ENCODE measurements at places on chromosomes 12 and 14.
A peak's percentile ranks its signal among the peaks of the same experiment; 100 is the strongest.

- no peak for DNase-seq
These were observed 44.4 kb downstream of the DDX51 start for GRCh38 chr12:132099739-132100138.

- DNase-seq, result no peak
These were observed 39.9 kb upstream of the BICDL1 start for GRCh38 chr12:119949145-119949544.

- DNase-seq, result no peak
These were observed 183.8 kb upstream of the ARHGAP5 start for GRCh38 chr14:31893221-31893757.

DNA sequence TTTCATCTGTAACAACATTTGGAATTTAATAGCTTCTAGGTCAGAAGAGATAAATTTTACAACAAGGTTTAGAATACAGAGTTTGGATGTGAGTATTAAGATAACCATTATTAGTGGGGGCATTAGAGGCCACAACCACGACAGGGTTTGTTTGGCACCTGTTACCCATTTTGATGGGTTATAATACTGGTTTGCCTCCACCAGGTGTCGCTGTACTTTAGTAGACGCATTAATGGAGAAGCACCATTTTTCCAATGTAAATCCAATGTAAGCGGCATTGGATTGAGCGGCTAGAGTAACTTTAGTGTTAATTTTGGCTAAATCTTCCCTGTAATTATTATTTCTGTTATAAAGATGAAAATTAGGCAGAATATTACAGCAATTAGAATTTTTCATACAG is 136.2 kb downstream of the SLCO1B3 start:
- DNase-seq, result no peak

DNA sequence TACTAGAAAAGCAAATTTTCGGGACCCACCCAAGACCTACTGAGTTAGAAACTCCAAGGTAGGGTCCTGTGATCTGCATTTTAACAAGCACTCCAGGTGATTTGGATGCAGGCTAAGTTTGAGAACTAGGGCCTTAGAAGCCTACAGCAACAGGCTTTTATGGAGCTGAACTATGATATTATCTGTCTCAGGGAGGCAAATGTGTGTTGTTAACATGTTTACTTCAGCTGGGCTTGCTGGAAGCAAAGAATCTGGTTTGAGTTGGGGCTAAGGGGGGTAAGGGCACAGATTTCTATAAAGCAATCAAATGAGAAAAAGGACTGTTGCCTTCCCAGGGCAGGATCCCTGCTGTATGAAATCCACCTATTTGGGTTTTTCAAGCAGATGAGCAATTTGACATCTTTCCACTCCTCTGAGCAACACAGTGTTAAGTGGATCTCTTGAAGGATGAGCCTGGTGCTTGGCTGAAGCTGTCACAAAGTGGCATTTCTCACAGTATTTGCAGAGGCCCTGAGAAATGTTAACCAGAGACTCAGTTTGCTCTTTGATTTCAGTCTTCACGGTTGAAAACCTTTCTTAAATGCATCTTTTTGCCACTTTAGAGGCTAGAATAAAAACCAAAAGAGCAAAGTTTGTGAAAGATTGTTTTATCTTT is 36.2 kb upstream of the SOCS2 start:
- no peak for DNase-seq

GRCh38 chr12:104163631-104164030 is 25.6 kb upstream of the NFYB start:
- no peak for DNase-seq

GRCh38 chr12:32255588-32255987 is 143.8 kb upstream of the FGD4 start:
- no peak for DNase-seq

DNA sequence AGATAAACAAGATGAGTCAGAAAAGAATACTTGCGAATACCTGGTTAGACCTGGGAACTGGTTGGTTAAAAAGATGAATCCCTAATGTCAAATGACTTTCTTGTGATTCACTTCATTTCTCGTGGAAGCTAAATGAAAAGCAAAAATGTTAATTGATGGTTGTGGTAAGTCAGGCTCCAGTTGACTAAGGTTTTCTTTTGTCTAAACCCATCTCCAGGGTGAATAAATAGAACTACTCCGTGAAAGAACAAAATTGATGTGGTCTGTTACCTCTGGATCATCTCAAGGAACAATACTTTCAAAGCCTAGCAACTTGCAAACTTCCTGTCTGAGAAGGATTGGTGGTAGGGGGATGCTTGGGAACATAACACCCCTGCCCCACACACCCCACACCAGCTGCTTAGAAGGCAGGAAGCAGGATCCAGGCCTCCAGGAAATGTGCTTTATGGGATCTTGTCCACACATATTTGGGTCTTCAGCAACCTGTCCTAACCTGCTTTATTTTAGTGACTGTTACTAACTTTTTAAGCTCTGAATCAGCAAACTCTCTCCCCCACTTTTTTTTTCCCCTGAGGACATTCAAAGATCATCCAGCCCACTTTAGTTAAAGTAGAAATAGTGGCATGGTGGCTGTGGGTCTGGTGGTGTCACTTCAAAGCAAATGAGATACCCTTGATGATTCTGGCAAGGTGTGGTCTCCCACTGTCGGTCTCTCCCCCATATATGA is 60.4 kb upstream of the PTHLH start:
- no peak for DNase-seq

- no peak for DNase-seq
These were observed 929.8 kb downstream of the DIO2 start for GRCh38 chr14:79281244-79282152.

DNA sequence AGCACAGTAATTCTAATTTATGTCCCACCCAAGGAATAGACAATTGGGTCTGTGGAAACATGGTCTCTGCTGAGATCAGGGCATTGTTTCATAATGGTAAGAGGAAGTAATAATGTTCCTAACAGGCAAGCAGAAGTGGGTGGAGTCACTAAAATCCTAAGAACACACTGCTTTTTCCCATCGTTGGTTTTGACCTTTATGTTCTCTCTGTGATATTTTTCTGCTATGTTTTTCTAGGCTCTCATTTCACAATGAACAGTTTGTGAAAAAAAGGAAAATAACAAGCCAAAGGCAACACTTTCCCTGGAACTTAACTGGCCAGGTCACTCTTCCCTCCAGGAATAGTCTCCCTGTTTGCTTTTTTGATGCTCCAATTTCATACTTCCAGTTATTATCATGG is 80.6 kb upstream of the OVCH1 start:
- peak; percentile 59 for DNase-seq

GRCh38 chr14:64701660-64702059 is 2.6 kb upstream of the PLEKHG3 start:
- no peak for DNase-seq

DNA sequence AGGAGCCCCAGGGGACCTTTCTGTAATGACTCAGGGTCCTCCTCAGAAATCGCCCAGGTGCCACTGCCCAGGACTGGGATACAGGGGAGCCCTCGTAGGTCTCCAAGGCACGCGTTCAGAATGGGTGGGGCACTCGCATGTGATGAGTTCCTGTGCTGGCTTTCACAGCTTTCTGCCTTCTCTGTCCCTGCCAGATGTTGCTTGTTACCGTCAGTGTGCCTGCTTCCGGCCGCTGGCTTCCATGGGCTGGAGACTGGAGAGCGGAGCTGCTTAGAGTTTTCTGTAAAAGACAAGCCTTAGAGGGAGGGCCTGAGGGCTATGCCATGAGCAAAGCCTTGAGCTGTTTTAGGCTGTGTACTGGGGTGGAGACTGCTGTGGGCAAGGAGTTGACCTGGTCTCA is 75.0 kb upstream of the SLC24A4 start:
- DNase-seq, result no peak

- no peak for DNase-seq
These were observed 21.5 kb upstream of the FAM181A start for GRCh38 chr14:93905623-93906022.

DNA sequence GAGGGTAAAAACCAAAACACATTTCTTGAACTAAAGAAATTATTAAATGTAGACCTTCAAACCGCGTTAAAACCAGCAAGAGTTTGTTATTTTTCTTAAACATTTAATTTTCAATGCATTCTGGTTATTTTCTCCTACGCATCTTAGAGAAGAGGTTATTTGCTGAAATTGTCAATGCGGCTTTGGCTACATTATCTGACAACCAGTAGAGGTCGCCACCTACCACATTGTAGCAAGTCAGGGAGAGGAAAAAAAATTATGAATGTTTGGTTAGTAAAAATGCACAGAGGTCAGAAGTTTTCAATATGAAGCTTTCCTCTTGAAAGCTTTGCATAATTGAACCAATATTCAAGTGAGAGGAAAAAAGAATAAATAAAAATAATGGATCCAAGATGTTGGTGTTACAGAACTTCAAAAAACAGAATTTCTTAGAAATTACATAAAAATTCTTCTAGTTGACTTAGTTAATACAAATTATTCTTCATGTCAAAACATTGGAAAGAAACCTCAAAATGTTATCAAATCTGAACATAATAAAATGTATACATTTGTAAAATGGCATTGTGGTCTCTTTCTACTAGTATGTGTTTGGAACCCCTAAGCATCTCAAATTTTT is 159.4 kb upstream of the TMTC2 start:
- peak; percentile 37 for DNase-seq

GRCh38 chr14:55005071-55005470 is 21.8 kb downstream of the WDHD1 start:
- no peak for DNase-seq

GRCh38 chr12:107042801-107043200 is 50.5 kb downstream of the CRY1 start:
- DNase-seq, result no peak

- DNase-seq, result peak; percentile 26
These were observed 262.0 kb downstream of the MED13L start for GRCh38 chr12:116015525-116015924.

- DNase-seq, result no peak
These were observed 6.8 kb downstream of the PFKM start for GRCh38 chr12:48125985-48126384.

DNA sequence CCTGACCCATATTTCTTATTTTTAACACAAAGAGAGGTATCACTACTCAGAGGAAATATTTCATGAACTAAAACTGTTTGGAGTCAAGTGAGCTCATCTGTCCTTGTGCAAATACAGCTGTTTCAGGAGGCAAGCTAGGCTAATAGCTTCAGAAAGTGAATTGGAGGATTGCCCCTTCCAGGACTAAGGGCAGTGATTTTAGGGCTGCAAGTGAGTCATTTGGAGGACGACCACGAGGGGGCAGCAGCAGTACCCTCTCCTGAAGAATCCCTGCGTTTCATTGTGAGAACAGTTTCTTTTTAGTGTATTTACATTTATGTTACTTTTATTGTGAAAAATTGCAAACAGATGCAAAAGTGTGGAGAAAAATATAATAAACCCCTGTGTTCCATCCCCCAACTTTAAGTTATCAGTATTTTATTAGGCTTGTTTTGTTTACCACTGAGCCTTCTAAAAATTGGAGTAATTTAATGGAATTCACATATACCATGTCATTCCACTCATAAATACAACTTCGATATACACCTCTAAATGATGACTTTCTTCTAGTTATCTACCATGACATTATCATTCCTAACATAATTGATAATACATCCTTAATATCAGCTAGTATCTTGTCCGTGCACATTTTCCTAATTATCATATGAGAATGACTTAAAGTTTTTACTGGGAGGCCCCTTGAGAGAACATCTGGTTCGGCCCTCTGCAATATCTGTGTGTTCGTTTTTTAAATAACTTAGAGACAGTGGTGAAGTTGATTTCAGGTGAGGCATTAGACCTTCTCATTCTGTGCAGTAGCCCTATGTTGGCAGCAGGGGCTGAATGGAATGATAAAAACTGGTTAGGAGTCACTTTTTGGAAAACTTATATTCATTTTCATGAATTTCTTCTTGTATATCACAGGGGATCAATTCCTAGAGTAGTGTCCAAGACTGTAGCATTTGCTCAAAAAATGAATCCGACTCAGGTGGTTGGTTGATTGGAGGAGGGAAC is 13.7 kb downstream of the FOXJ2 start:
- DNase-seq, result peak; percentile 81

GRCh38 chr14:90301668-90302090 is 30.1 kb downstream of the NRDE2 start:
- DNase-seq, result peak; percentile 43

- no peak for DNase-seq
These were observed 215.0 kb downstream of the SNAPC1 start for GRCh38 chr14:61977217-61977616.

DNA sequence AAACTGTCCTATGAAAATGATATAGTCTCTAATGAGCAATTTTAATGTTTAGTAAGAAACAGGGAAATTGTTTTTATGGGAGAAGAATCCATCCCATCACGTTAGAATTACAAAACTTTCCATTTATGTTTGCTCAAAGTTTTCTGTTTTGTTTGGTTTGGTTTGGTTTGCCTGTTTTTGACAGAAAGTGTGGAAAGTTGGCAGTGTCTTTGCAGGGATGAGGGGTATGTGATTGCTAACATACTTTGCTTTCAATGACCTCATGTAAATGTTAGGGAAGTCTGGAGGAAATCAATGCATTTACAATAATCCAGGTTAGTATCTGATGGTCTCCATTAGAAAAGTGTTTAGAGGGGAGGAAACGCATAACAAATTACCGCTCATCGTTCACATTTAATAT is 12.3 kb upstream of the NAV3 start:
- no peak for DNase-seq

DNA sequence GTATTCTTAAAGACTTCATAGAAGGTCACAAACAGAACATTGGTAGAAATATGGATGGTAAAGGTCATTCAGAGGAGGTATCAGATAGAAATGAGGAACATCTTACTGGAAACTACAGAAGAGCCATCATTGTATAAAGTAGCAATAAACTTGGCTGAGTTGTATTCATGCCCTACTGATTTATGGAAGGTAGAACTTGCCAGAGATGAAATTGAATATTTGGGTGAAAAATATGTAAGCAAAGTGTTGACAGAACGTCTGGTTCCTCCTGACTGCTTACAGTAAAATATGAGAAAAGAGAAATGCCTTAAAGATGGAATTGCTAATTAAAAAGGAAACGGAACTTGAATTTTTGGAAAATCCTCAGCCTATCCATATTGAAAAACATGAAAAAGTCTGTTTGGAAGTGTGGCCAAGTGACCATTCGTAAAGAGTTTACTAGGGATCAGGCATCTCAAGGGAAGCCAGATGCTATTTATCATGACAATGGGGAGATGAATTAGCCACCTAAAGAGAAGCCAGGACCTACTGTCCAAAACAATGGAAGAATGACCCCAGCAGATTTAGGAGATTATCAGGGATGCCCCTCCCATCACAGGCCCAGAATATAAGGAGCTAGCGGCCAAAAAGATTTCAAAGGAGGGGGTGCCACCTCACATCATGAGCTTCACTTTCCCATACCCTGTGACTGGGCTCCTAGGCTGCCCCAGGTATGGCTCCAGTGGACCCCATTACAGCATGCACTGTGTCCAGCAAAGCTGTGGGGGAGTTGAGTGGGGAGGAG is 189.3 kb downstream of the ITPR2 start:
- DNase-seq, result no peak

- DNase-seq, result no peak
These were observed 245.3 kb downstream of the ZFP36L1 start for GRCh38 chr14:68547305-68548193.

DNA sequence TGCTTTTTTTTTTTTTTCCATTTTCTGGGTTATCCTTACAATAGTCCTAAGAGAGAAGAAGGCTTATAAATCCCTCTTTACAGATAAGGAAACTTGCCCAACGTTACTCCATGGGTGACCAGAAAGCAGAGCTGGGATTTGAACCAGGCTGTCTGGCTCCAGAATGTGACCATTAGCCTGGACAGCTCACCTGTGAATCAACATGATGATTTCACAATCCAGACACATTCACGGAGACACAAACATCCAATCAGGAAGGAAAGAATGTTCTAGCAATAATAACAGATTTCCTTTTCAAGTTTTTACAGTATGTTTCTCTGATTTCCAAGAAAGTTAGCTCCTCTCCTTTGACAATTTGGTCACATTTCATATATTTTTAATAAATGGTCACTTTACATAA is 118.3 kb downstream of the GALC start:
- no peak for DNase-seq

Measured in inflammatory macrophage (primary cell).